ENCODE measurements at places on chromosomes 2 and 18. TPM values are rescaled to one million over a fixed set of nuclear protein-coding genes. Genes with fewer than 3 reads are reported as not detected.

DNA sequence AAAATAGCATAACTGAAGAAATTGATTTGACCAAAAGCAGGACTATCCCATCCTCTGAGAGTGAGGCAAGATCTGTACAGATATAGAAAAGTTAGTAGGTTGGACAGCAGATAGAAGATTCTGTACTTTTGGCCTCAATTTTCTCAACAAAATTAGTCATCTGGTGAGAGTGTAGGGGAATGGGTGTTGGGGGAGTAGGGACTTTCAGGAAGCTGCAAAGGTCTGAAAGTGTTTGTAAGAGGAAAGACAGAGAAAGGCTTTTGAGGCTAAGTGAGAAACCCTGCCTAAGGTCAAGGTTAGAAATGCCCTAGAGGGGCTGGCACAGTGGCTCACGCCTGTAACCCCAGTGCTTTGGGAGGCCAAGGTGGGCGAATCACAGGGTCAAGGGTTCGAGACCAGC, 40.3 kb downstream of the DAPL1 start:
- DNase-seq = no peak

Gene SPC25
- total RNA-seq = 4.1 TPM

Gene OR6B2
- not detected for total RNA-seq

- DNase-seq = no peak
These were observed 126.1 kb downstream of the OSR1 start for GRCh38 chr2:19232312-19232711.

DNA sequence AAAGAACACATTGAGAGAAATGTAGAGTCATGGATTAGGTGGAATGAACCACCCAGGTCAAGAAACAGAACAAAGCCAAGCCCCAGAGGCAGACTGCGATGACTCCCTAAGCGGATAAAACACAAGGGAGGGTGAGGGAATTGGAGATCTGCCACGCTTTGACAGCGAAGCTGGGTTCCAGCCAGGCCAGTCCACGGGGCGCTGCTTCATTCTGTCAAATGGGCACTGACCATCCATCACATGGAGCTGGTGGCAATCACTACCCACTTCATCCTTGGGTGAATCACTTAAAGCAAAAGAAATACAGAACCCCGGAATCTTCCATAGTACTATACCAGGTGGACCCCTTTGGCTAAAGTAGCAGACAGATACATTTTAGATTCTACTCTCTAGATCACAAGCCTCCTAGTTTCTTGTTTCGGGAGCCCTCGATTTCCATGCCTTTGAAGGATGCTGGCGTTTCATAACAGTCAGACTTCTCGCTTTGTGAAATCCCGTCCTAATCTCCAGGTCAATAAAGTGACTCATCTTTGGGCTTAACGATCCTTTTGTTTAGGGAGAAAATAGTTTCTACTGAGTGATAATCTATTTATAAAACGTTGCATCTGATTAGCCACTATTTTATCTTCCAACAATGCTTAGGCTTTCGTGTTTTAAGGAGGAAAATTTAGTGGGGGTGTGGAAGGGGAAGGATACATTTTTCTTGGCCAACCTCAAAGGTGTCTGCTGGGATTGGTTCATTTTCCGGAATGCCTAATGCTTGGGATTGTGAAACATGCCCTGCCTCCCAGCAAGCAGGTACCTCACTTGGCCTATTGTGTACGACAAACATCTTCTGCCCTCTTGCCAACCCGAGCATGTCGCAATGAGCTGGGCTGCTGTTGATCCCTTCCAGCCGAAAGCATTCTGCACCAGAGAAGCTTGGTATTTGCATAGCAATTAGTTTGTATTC, 44.1 kb upstream of the HDAC4 start:
- DNase-seq = no peak

All from left colon (tissue), 2 donors.